Stimulated activated CD4-positive, alpha-beta T cell treated with anti-CD3 and anti-CD28 coated beads, Interleukin-1b, Interleukin-23, amount 100 ng/mL, for 1 hour (primary cell): ENCODE measurements at places on chromosomes 13 and 19.

- no peak for DNase-seq
Observed at GRCh38 chr13:44762911-44763310, 186.8 kb upstream of the TSC22D1 start.

DNA sequence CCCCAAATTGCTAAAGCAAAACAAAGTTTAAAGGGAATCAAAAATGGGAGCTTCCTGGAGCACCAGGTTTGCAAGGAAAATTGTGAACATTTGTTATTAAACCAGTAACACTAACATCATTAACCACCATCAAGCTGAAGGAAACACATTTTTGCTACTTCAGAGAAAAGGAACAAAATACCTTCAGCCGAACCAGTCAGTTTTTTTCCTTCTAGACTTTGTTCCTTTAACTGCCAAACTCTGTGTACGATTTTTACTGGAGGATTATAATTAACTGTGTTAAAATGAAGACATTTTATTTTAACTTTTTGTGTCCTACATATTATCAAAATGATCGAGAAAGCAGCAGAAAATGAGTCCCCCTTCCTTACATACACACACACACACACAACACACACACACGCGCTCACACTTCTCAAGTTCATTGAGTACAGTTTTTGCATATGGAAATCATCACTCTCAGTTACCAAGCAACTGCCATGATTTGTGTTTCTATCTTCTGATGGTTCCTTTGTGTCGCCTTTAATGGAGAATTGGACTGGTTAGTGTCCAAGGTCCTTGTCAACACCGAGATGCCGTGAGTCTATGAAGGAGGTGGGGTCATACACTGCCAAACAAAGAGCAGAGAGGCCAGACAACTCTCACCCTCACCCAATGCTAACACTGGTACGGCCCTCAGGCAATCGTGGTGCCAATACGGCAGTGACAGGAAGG lies 9.8 kb upstream of the SERP2 start:
- no peak for DNase-seq

DNA sequence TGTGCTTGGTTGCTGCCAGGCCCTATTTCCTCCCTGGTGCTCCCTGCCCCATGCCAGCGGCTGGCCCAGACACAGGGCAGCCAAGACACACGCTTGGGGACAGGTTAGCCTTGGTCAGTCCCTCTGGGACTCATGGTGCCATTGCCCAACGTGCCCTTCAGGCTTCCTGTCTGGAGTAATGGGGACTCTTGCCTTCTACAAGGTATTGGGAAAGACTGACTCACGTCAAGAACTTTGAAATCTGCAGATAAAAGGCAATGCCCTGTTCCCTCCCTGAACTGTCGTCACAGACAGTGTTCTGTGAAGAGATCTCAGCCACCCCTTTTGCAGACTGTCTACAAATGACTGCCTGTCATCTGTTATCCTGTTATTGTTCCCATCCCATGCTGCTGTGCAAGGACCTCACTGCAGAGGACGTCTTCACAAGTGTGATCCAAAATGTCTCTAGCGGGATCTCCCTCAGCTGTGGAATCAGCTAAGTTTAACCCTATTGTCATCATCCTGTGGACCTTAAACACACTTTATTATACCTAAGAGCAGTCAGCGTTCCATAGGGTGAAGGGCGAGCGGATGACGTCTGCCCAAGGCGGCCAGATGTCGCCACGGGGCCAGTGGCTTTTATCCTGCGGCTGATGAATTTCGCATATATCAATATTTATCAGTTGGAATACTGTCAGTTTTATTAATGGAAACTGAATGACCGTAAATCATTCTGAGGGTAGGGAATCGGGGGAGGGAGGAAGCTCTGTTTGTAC lies 59.0 kb downstream of the GSX1 start:
- DNase-seq, result no peak

- no peak for DNase-seq
Observed at GRCh38 chr19:8815780-8816179, 16.3 kb downstream of the ZNF558 start.

GRCh38 chr13:79541426-79542049 lies 60.6 kb downstream of the NDFIP2 start:
- DNase-seq, result no peak

- no peak for DNase-seq
Observed at GRCh38 chr19:17803264-17803896, 8.4 kb downstream of the B3GNT3 start.

DNA sequence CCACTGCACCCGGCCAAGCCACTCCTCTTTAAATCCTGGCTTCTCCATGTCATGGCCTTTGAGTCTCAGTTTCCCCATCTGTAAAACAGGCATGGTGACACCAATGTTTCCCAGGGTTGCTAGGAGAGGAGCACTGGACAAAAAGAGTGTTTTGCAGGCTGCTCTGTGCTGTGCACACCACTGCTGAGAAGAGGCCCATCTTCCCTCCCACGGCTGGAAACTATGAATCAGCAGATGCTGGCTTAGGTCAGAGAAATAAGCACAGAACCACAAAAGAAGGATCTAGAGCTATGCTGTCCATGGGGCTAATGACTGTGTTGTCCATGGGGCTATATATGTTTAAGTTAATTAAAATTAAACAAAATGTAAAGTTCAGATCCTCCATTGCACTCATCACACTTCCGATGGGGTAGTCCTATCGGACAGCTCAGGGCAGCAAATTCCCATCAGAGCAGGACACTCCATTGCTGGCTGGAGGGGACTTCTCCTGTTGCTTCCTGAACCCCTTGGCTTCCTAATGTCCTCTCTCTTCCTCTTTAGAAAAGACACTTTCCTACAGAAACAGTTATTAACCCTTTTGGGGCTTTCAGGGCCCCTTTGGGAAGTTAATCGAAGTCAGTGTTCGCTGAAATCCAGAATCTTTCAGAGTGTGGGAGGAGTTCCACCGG lies 37.1 kb downstream of the TSHZ3 start:
- DNase-seq, result no peak

- no peak for DNase-seq
Observed at GRCh38 chr19:34365463-34366401, 736 bp downstream of the GPI start.

- DNase-seq, result no peak
Observed at GRCh38 chr13:79491715-79492114, 10.8 kb downstream of the NDFIP2 start.

GRCh38 chr13:36717966-36718545 lies 44.2 kb downstream of the SERTM1 start:
- DNase-seq, result no peak

GRCh38 chr13:91017669-91018053 lies 329.8 kb upstream of the MIR17HG start:
- DNase-seq, result no peak

DNA sequence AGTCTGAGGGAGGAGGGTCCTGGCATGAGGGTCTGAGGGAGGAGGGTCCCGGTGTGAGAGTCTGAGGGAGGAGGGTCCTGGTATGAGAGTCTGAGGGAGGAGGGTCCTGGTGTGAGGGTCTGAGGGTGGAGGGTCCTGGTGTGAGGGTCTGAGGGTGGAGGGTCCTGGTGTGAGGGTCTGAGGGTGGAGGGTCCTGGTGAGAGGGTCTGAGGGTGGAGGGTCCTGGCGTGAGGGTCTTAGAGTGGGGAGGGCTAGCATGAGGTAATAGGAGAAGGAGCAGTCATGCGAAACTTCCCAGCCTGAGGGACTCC lies 194.8 kb downstream of the TEX29 start:
- DNase-seq, result no peak

- DNase-seq, result no peak
Observed at GRCh38 chr19:40608957-40609356, 7.8 kb downstream of the LTBP4 start.

GRCh38 chr13:84191139-84191538 lies 308.9 kb upstream of the SLITRK1 start:
- DNase-seq, result no peak

DNA sequence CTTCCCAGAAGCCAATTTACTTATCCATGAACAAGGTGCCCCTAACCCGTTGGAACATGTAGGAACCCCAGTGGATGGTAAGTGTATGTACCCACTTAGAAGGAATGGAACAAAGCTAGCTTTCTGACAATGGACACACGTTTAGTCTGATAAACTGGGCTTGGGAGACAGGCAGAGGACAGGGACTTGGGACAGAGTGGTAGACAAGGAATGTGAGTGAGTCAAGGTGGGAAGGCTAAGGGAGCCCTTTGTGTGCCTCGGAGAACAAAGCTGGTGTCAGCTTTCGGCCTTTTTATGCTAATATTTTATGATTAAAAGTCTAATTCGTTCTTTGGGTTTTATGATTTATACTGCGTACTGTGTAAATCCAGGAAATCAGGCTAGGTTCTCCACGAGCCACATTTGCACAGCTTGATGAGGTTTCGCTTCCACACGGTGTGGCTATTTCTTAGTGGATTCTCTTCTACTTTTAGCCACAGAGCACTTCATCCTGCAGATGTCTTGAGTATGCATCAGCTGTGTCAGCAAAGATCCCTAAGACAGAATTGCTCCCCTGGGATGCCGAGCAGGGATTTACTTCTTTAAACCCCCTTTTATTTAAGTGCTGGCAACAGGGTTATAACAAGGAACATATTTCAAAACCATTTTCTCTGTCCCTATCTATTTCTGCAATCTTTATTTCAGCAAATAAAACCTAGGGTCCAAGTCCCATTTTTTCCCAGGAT lies 258.5 kb downstream of the DLEU7 start:
- no peak for DNase-seq

DNA sequence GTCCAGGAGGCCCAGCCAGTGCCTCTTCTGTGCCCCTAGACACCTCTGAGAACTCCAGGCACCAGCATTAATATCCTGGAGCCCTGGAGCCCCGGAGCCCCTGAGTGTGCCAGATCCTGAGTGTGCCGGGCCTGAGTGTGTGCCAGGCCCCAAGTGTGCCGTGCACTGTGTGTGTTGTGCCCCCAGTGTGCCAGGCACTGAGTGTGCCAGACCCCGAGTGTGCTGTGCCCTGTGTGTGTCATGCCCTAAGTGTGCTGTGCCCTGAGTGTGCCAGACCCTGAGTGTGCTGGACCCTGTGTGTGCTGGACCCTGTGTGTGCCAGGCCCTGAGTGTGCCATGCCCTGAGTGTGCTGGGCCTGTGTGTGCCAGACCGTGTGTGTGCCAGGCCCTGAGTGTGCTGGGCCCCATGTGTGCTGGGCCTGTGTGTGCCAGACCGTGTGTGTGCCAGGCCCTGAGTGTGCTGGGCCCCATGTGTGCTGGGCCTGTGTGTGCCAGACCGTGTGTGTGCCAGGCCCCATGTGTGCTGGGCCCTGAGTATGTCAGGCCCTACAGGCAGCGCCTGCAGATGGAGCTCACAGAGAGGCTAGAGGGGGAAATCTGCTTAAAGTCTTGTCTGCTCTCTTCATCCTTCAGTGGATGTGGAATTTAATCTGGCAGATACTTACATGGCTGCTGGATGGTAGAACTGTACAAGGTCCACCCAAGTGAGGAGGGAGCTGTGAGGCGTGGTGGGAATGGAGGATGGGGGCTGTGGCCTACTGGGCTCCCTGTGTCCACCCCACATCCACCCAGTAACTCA lies 53.9 kb downstream of the C13orf46 start:
- no peak for DNase-seq

GRCh38 chr19:6481541-6482342 lies at the start of gene DENND1C:
TSS of gene DENND1C (minus strand) at chr19:6481787. CDS start at chr19:6481695, 92 bp downstream.
- DNase-seq, result peak; percentile 43

DNA sequence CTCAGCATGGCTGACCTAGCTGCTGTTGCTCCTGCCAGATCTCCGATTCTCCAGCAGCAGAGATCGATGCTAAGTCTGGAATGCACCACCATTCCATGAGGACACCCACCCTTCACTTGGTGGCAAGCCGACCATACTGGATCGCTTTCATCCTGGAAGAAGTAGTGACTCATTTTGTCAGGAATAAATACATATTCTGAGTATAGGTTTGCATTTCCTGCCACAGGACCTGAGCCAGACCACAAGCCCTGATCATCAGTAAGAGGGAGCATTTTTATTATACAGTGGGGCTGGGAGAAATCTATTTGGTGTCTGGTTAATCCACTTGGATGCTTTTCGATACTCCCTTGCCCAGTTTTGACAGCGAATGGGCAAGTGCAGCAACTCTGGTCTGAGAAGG lies 10.9 kb upstream of the KCTD15 start:
- DNase-seq, result no peak

- no peak for DNase-seq
Observed at GRCh38 chr13:99279637-99280036, 21.5 kb upstream of the GPR18 start.

DNA sequence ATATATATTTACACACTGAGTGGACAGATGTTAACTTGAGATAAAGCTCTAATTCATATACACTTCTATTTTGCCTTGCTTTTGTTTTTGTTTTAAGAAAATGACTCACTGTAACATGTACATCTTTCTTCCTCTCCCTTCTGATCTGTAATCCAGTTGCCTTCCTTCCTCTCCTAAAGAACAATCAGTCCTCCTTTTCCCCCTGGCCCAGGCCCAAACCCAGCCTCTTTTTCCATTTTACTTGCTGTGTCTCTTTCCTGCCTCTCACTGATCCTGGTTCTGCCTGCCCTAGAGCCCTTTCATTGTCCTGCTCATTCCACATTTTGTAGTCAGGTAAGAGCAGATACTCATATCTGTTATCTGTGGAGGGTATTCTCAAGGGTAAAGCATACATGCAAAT lies 50.8 kb downstream of the ZAR1L start:
- no peak for DNase-seq

GRCh38 chr13:28056970-28057712 lies 43.2 kb downstream of the FLT3 start:
- no peak for DNase-seq

GRCh38 chr13:96898212-96898611 lies 96.1 kb downstream of the OXGR1 start:
- DNase-seq, result no peak
